Vagina (tissue), 2 donors: ENCODE measurements at places on chromosomes 2 and 18.

- H3K4me3 ChIP-seq: peak overlapping the region; percentile 100
- H3K27ac ChIP-seq: peak overlapping the region; percentile 100
- no peak for DNase-seq
- H3K36me3 ChIP-seq: peaks cover 15% of the 10 kb centered on the region
- no peaks in the 10 kb centered on the region for H3K27me3 ChIP-seq
- H3K4me1 ChIP-seq: peaks cover 48% of the 10 kb centered on the region
Observed at GRCh38 chr2:231709636-231709980, 1.3 kb downstream of the PTMA start.

DNA sequence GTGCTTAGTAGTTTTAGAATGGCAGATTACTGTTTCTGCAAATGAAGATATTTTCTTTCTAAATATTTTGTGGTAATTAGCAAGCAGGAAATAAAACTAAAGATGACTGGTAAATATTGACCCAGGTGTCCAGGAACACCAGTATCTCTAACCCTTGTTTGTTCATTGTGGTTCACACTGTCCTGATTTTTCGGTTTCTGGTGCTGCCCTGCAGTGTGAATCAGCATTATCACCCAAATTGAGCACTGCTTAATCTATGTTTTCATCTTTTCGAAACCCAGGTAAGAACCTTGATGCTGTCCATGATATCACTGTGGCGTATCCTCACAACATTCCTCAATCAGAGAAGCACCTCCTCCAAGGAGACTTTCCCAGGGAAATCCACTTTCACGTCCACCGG is 167.4 kb downstream of the CAPN13 start:
- H3K4me1 ChIP-seq: no peaks in the 10 kb centered on the region
- no peak overlapping the region for H3K27ac ChIP-seq
- DNase-seq: no peak
- H3K36me3 ChIP-seq: no peaks in the 10 kb centered on the region
- no peaks in the 10 kb centered on the region for H3K27me3 ChIP-seq
- no peak overlapping the region for H3K4me3 ChIP-seq

- no peaks in the 10 kb centered on the region for H3K36me3 ChIP-seq
- H3K4me3 ChIP-seq: no peak overlapping the region
- no peak overlapping the region for H3K27ac ChIP-seq
- DNase-seq: no peak
- no peaks in the 10 kb centered on the region for H3K27me3 ChIP-seq
Observed at GRCh38 chr2:97754690-97755346, 41.4 kb downstream of the ZAP70 start.

- DNase-seq: no peak
- H3K27me3 ChIP-seq: no peaks in the 10 kb centered on the region
- H3K36me3 ChIP-seq: no peaks in the 10 kb centered on the region
- no peaks in the 10 kb centered on the region for H3K4me1 ChIP-seq
Observed at GRCh38 chr2:69073928-69074570, 61.1 kb downstream of the ANTXR1 start.

- H3K4me1 ChIP-seq: peaks cover 4% of the 10 kb centered on the region
- H3K36me3 ChIP-seq: no peaks in the 10 kb centered on the region
- H3K4me3 ChIP-seq: no peak overlapping the region
- H3K27me3 ChIP-seq: no peaks in the 10 kb centered on the region
- DNase-seq: no peak
Observed at GRCh38 chr18:7878265-7879211, 311.4 kb downstream of the PTPRM start.

- no peaks in the 10 kb centered on the region for H3K36me3 ChIP-seq
- H3K27ac ChIP-seq: no peak overlapping the region
- no peak overlapping the region for H3K4me3 ChIP-seq
- no peaks in the 10 kb centered on the region for H3K4me1 ChIP-seq
- H3K27me3 ChIP-seq: no peaks in the 10 kb centered on the region
Observed at GRCh38 chr2:140910683-140911082, 1220.1 kb downstream of the LRP1B start.

DNA sequence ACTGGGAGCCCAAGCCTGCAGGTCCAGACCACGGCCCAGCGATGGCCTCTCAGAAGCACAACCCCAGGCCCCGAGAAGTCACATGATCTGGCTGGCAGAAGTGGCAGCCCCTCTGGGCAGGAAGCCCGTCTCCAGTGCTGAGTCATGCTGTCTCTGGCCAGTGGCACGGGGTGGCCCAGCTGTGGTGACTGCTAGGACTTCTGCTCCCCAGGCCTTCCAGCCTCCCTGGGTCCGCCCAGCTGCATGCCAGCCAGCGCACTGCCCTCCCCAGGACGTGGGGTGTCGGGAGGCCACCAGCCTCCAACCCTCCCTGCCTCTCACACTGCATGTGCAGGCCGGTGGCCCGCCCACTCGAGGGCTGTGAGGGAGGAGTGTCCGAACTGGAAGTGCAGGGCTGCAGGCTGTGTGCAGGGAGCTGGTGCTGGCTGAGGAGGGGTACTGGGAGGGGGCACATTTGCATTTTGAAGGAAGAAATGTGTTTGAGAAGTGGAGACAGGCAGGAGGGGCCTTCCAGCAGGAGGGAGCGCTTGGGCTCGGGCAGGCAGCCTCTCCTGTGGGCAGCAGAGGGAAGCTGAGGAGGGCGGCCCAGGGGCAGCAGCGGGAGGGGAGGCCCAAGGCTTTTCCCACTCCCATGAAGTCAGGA is 17.0 kb upstream of the HPCAL1 start:
- no peak for DNase-seq
- H3K36me3 ChIP-seq: no peaks in the 10 kb centered on the region
- peak overlapping the region; percentile 46 for H3K27ac ChIP-seq
- no peaks in the 10 kb centered on the region for H3K27me3 ChIP-seq
- H3K4me3 ChIP-seq: no peak overlapping the region

DNA sequence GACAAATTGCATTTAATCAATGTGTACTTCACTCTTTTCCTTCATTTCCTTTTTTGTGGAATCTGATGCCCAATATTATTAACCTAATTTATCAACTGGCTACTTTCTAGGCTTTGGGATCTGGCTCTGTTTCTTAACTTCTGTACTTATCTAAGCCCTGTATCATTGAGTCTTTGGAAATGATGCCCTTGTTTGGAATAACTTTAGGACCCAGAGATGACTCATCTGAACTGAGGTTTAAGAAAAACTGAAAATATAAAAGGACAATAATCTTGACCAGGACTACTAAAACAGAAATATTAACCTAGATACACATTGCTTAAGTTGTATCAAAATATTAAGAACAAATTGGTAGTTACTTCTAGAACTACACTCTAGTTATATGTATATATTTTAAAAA is 600.8 kb downstream of the CPS1 start:
- no peak overlapping the region for H3K4me3 ChIP-seq
- H3K4me1 ChIP-seq: no peaks in the 10 kb centered on the region
- H3K27ac ChIP-seq: no peak overlapping the region
- no peaks in the 10 kb centered on the region for H3K36me3 ChIP-seq
- no peaks in the 10 kb centered on the region for H3K27me3 ChIP-seq
